ENCODE measurements at places on chromosomes 11 and 22. TPM values are rescaled to one million over a fixed set of nuclear protein-coding genes. Genes with fewer than 3 reads are reported as not detected.

The WNT11 gene
- 5.7 TPM for total RNA-seq

The SDHAF2 gene
- total RNA-seq = 32.0 TPM

The BACE1-AS gene
- total RNA-seq = 4.9 TPM

The NXPE4 gene
- not detected for total RNA-seq

The IL10RA gene
- total RNA-seq = 10.1 TPM

The TRPC6 gene
- total RNA-seq = 6.3 TPM

The PATZ1 gene
- 17.0 TPM for total RNA-seq

The RANGAP1 gene
- 123 TPM for total RNA-seq

The LMO1 gene
- 9.1 TPM for total RNA-seq

The PANX3 gene
- total RNA-seq = not detected

The PRG3 gene
- not detected for total RNA-seq

The IRAG1 gene
- 5.4 TPM for total RNA-seq

The ANO5 gene
- total RNA-seq = 0.51 TPM

The MS4A15 gene
- total RNA-seq = not detected

The RGL4 gene
- not detected for total RNA-seq

DNA sequence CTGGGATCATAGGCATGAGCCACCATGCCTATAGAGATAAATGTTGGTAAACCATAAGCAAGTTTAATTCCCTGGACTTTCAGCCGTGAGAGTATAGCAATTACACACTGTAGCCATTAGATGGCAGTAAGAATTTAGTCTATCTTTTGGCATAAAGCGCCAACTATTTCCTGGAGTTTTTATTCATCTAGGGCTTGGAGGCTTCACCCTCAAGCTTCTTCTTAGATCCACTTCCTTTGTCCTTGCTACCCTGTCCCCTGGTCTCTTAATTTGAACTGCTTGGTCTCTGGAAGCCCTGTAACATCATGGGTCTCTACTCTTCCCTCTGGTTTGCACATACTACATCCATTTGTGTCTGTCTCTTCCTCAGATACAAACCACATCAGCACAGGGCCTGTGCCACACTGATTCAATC, 38.2 kb downstream of the OR10A6 start:
- no peak for DNase-seq

GRCh38 chr11:14422052-14422813, 63.2 kb upstream of the RRAS2 start:
- DNase-seq = peak; percentile 93

GRCh38 chr11:74412733-74413359, 14.6 kb upstream of the PGM2L1 start:
- DNase-seq = no peak

- DNase-seq = no peak
These were observed 298.9 kb downstream of the BUD13 start for GRCh38 chr11:116473790-116474346.

DNA sequence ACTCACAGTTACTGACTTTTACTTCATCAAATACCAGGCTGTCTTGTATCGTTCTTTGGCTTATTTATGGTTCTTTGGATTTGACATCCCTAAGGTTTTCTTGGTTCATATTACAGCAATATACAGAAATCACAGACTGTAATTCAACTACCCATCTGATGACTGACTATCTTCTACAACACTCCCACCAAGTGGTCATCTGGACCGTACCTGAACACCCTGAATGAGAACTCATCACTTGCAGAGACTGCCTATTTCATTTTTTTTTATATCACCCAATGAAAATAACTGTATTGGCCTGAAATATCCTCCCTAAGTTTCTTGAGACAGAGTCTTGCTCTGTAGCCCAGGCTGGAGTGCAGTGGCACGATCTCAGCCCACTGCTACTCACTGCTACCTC, 9.5 kb upstream of the UPB1 start:
- no peak for DNase-seq

GRCh38 chr22:48905206-48905975, 922.3 kb downstream of the BRD1 start:
- DNase-seq = no peak

DNA sequence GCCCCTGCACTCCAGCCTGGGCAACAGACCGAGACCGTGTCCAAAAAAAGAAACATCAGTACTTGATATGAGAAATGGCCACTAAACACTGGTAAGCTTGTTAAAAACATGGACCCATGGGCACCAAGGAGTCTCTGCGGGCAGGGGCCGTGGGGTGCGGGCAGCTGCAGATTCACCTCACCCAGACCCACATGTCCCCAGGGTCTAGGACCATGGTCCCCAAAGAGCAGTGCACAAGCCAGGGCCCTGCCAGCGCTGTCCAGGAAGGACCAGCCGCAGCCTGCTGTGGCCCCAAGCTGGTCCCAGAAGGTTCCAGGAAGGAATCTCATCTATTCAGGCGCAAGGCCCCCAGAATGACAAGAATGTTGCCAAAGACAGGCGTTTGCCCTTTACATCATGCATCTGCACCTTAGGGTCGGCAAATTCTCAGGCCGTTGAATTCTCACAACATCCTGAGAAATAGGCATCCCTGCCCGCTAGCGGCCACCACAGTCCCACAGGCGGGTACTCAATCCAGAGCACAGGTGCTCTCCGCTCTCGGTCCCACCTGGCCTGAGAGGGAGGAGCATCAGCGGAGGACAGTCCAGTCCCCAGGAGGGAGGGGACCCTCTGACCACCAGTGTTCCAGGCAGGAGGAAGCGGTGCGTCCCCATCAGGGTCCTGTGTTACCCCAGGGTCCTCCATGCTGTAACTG, 9.5 kb downstream of the YPEL1 start:
- no peak for DNase-seq

GRCh38 chr11:102194257-102194656, 84.0 kb downstream of the YAP1 start:
- DNase-seq = no peak

DNA sequence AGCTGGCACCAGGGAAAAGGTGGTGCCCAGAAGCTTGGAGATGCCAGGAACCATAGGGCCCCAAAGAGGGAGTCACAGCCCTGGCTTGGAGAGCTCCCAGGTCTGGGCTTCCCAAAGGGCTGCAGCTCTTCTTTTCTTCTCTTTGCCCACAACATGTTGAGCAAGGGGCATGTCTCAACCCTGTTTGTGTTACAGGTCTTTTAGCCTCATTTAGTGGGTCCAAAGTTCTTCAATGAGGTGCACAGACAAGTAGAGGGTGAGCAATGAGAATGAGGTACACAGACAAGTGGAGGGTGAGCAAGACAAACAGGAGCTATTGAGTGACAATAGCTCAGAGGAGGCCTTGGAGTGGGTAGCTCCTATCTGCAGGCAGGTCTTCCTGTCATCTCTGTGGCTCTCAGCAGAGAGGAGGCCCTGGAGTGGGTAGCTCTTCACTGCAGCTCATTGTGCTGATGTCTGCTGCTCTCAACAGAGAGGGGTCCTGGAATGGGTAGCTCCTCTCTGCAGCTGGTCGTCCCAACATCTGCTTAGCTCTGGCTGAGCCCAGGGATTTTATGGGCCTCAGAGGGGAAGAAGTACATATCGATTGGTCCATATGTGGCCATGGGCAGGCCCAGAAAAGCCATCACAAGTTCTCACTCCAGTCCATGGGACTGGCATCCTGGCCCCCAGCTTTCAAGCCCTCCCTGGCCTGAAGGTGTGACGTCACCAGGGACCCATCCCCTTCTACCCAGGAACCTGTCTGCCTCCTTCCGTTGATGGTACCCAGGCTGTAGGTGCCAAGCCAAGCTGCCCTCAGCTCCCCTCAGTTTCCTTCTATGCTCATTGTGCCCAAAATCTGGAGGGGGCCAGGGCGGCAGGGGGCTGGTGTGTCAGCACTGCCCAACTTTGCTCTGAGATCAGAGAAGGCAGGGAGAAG, 34.9 kb downstream of the WBP2NL start:
- no peak for DNase-seq

DNA sequence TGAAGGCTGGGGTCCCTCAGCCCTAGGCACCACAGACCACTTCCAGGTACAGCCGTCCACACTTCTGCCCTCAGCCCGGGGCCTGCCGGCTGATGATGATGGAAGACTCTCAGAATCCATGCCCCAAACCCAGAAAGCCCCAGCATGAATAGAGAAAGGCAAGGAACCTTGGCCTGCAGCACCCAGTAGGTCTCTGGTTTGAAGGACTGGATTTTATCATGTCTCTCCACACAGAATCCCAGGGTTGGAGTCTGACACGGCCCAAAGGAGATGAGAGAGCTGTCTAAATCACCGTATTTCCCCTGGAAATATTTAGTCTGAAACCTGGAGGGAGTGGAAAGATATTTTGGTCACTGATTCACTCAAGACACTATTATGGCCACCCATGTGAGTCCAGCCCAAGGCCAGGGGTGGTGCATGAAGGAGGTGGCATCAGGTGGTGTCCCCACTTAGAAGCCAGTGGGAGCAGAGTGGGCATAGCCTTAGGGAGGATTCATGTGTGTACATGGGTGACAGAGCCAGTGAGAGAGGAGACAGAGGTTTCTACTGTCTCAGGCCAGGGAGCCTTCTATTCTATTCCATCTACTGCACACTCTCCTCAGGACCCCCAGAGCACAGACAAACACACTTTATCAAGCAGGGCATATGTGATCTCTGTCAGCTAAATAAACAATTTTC, 14.0 kb downstream of the TOP3B start:
- DNase-seq = no peak

- peak; percentile 89 for DNase-seq
These were observed 332 bp downstream of the TEAD1 start for GRCh38 chr11:12674571-12674935.

GRCh38 chr22:50146439-50147238, 23.9 kb upstream of the PANX2 start:
- DNase-seq = peak; percentile 82

DNA sequence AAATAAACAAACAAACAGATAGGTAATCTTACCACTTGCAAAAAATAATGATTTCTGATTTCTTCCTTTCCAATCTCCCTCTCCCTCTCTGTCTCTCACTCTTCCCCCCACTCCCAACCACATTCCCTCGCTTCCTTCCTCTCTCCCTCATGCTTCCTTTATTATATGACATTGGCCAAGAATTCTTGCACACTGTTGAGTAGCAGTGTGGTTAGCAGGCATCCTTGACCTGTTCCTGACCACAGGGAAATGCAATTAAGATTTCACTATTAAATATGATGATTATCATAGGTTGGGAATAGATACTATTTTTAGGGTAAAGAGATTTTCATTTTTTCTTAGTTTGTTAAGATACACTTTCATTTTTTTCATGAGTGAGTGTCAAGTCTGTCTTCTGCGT, 14.7 kb upstream of the PLAAT4 start:
- DNase-seq = no peak

- no peak for DNase-seq
These were observed 16.1 kb downstream of the NCAPD3 start for GRCh38 chr11:134207538-134208239.

DNA sequence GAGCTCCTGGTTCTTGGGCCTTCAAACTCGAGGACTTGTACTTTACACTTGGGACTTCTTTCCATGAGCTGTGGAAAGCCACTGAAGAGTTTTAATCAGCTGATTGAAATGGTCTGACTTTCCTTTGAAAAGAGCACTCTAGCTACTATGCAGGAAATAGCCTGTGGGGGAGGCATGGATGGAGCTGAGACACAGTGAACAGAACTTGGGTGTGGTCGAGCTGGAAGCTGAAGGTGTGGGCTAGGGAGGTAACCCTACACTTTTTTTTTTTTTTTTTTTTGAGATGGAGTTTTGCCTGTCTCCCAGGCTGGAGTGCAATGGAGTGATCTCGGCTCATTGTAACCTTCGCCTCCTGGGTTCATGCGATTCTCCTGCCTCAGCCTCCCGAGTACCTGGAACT, 17.5 kb upstream of the CAPRIN1 start:
- DNase-seq = no peak

- DNase-seq = no peak
These were observed 795.5 kb downstream of the METTL15 start for GRCh38 chr11:28903716-28904115.

DNA sequence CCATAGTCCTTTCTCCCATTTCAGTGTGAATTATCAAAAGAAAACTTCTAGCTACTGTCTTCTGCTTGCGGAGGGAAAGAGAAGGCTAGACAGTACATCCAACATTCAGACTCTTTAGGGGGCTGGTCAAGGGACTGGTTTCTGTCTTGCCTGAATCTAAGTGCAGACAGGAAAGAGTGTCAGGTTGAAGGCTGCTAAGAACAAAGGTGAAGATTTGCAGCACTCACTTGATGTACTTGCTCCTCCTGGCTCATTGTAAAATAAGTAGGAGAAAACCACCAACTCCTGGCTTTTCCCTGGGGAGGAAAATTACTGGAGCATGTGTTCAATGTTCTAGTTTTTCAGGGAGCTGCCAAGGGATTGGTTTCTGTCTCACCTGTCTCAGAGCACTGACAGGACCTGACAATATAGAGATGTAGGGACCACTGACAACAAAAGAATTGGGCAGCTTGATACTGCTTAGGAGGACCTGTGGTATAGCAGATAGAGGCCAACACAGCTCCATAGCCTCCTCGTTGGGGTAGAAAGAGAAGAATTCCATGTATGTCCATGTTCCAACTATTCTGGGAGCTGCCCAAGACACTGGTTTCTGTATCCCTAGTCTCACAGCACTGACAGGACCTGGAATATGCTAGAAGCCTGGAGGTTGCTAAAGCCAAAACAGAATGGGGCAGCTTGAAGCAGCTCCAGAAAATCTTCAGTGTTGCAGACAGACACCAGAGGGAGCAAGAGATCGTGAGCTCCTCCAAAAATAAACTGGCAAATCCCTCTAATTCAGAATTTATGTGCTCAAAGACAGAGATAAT, 39.7 kb upstream of the MMP12 start:
- DNase-seq = no peak

- DNase-seq = no peak
These were observed 87.7 kb upstream of the ANO3 start for GRCh38 chr11:26244207-26244606.

- no peak for DNase-seq
These were observed 26.1 kb downstream of the PTPRJ start for GRCh38 chr11:48006301-48006992.

DNA sequence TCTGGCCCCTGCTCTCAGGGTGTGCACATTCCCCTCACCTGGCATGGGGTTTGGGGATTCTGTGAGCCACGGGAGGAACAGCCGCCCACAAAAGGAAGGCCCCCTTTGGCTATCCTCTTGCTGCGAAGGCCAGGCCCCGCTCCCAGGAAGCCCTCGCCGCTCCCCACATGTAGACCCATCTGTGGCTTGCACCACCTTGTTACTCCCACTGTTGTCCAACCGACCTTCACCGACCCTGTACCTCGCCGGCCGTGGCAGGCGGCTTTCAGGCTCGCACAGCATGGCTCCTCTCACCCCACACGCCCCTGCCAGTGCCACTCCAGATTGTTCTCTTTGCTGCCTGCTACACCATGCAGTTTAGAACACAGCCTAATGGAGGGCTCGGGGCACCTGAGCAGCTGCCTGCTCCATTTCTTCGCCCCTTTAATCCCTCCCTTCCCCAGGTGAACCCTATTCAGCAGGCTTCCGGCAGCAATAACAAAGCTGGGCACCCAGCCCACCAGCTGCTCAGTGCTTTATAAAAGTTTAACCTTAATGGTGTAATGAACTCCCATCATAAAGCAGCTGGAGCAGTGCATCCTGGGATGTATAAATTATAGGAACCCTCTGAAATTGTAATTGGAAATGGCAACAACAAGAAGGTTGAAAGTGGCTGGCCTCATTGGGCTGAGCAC, 10.7 kb downstream of the DAGLA start:
- DNase-seq = no peak
